ENCODE measurements at places on chromosomes 4 and X.

DNA sequence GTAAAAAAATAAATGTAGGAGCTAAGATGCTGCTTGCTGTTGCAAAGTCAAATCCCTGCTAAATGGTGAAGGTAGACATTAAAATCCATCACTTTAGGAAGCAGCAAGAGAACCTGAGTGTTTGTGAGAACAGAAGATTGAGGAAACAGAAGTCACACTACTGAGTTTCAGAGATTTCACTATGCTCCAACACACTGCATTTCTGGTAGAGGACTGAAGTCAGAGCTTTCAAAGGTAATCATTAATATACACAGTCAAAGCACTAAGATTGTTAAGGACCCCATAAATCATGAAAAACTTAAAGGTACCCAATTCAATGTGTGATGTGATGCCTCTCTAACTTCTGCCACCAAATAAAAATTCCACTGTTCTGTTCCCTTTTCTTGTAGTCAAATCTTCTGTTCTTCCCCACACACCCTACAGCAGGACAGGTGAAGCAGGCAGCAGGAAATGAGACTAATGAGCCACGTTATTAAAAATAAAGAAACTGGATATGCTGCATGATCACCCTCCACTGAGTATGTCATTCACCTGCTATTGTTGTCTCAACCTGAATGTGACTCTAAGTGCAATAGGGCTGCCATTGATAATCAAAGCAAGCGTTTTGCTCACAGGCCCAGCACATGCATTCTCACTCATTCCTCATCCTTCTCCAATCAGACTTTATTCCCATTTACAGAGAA lies 28.9 kb upstream of the APELA start:
- DNase-seq, result no peak

- no peak for DNase-seq
Measured at GRCh38 chrX:147646949-147647723, 264.6 kb upstream of the FMR1 start.

DNA sequence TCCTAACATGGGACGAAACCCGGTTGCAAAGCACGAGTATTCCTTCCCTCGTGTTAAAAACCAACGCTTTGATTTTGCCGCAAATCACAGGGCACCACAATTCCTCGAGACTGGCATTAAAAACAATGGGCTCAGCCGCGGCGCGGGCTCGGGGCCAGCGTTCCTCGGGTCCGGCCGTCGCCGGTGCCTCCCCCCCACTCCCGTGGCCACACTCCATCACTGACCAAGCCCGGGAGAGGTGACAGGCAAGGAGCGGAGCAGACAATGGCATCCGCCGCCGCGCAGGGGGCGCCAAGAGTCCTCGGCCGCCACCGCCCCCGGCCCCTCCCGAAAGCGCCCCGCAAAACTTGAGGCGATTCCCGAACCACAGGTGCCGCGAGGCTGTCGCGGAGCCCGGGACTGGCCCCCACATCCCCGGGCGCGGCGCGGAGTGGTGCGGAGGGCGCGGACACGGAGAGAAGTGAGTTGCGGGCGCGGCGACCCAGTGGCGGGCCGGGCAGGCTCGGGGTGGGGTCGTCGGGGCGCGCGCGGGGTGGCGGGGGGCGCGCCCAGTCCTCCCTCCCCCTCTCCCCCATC lies 445 bp downstream of the AP1S2 start:
- no peak for DNase-seq

DNA sequence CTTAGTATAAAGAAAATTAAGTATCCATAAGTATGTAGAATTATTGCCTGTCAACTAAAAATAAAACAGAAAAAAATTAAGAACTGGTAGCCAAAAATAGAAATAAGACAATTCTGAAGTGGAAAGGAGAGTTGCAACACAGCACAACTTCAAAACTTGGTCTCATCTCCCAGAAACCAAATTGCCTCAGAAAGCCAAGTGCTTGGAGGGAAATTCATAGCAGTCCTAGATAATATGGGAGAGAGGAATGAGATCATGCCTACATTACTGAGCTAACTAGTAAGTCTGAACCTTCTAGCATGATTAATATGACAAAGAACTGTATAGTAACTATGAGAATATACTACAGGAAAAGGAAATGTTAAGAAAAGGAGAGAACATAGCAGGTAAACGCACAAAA lies 256.5 kb downstream of the LDB2 start:
- no peak for DNase-seq

DNA sequence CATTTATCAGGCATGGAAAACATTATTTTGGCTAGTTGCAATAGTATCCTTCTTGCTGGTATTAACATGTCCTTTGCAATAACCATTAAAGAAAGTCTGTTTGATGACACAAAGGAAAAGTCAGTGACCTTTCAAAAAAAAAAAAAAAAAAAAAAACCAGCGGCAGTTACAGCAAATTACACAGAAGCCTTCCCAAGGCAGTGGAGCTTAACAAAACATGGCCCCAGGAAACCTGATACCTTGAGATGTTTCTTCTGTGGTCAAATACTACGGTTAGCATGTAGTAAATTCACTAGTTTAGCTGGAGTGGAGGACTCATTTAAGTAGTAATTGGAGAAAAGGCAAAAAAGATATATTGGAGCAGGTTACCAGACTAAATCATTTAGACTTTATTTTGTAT lies 359.1 kb downstream of the DACH2 start:
- no peak for DNase-seq

DNA sequence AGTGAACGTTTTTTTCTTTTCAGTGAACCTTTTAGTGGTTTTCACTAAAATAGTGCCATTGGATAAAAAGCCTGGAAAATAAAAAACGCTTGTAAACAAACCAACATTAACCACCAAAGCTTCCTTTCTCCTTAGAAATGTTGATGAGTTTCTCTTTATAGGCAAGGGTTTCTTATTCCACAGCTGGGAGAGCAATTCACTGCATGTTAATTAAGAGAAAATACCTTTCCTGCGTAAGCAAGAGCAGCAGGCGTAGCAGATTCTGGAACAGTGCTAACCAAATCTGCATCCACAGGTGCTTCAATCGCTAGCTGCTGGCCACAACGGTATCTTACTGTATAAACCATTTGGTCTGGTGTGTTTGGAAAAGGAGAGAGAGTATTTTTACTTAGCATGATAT lies 13.3 kb upstream of the AASDH start:
- no peak for DNase-seq

DNA sequence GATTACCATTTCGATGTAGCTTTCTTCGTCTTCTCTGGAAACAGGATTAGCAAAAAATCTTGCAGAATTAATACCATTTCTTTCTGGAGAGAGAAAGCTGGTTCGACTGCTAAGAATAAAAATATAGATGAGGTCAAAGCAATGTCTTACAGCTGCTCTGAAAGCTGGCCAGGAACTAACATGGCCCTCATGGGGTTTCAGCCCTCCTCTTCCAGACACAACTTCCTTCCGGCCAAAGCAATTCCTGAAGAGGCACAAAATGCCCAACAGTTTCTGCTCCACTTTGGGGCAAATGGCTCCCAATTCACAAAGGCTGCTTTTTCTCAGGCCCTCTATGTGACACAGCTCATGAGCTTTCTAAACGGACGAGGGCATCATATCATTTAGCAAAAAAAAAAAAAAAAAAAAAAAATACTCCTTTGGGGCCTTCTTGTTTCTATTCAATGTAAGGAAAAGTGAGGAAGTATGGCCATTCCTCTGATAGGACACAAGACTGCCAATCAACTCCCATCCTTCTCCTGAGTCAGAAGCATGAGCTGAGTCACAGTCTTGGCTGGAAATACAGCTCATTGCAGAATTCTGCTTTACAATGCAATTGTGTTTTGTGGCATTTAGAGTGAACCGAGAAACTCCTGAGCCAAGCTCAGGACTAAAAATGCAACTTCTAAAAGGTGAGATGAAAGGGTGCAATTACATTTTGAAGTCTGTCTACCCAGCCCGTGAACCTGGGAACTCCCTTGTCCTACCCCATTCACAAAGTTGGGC lies 42.7 kb upstream of the CTAG2 start:
- no peak for DNase-seq

- peak; percentile 78 for DNase-seq
Measured at GRCh38 chrX:21926527-21927278, 13.8 kb upstream of the SMS start.

GRCh38 chr4:15649914-15650545 lies 5.1 kb downstream of the FBXL5 start:
- DNase-seq, result no peak

DNA sequence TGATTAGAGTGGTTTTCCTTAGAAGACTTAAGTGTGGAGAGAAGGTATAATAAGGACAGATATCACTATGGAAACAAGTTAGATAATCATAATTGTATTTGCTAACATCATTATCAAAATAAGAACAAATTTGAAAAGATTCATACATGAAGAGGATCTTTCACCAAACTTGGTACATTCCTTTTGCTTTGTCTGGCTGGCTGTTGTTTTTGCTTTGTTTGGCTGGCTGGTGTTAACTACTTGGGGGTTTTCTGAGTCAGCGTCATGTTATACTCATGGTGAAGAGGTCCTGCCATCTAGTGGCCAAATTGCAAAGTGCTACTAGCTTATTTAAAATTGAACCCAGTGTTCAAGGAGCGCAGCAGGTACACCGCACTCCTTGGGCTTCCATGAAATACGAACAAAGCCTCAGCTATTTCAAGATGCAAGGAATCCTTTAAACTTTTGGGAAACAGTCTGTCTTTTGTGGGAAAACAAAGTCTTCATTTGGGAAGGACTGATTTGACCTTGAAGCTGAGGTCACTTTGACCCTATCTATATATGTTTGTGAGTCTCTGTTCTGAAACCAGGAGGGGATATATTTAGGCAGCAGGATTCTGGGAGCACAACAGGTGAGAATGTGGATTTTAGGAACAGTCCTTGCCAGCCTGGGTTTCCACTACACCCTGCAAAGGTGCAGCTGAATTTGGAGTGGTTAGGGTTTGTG lies 129.7 kb downstream of the PLS3 start:
- peak; percentile 64 for DNase-seq

- DNase-seq, result no peak
Measured at GRCh38 chr4:147794314-147794680, 62.4 kb downstream of the ARHGAP10 start.

DNA sequence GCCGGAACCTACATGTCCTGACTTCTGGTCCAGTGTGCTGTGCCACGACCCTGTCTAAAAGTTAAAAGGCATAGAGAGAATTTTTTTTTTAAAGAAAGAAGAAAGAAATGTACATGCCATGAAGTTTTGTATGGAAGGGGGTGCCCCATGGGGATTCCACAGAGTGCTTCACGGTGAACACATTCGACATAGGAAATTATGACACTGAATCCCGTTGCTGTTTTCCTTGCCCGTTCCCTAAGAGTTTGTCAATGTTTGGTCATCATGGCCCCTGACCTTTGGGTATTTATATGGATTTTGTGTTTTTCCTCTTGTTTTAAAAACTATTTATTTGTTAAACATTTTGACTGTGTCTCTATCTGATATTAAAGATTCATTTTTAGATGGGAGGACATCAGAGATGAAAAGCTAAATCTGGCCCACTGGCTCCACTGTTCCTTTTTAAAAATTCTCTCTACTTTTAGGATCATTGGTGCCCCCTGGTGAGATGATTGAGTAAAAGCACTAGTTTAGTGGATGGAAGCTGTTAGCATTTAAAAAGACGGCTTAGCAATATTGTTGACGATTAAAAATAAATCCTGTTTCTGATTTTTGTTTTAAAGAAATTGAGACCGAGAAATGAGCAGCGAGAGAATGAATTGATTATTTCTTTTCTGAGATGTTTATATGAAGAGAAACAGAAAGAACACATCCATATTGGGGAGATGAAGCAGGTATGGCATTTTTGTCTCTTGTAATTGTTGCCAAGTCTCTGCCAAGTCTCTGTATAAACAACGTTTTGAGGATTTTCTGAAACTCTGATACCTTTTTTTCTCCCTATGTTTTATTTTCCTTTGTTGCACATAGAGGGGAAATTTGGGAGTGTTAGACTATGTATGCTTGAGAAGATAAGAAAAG lies 75.0 kb downstream of the PTTG2 start:
- peak; percentile 26 for DNase-seq

- DNase-seq, result no peak
Measured at GRCh38 chr4:40186665-40187014, 10.2 kb upstream of the RHOH start.

- DNase-seq, result no peak
Measured at GRCh38 chr4:60259781-60260180, 940.3 kb upstream of the ADGRL3 start.

- DNase-seq, result no peak
Measured at GRCh38 chr4:78370631-78371372, 180.8 kb upstream of the ANXA3 start.

GRCh38 chr4:100511896-100512295 lies 5.9 kb downstream of the EMCN start:
- DNase-seq, result no peak

- no peak for DNase-seq
Measured at GRCh38 chr4:110480746-110481271, 4.9 kb downstream of the ENPEP start.

GRCh38 chr4:51868449-51868847 lies 25.5 kb downstream of the DCUN1D4 start:
- DNase-seq, result no peak

DNA sequence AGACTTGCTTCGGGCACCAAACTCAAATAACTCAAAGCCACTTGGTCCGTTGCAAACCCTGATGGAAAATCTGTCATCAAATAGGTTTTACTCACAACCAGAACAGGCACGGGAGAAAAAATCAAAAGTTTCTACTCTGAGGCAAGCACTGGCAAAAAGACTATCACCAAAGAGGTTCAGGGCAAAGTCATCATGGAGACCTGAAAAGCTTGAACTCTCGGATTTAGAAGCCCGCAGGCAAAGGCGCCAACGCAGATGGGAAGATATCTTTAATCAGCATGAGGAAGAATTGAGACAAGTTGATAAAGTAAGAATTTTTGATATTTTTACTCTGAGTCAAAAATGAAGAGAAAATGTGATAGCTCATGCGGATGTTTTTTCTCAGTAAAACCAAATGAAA lies 87.2 kb downstream of the NRK start:
- DNase-seq, result no peak

GRCh38 chr4:36249610-36250009 lies 5.3 kb upstream of the ARAP2 start:
- no peak for DNase-seq

DNA sequence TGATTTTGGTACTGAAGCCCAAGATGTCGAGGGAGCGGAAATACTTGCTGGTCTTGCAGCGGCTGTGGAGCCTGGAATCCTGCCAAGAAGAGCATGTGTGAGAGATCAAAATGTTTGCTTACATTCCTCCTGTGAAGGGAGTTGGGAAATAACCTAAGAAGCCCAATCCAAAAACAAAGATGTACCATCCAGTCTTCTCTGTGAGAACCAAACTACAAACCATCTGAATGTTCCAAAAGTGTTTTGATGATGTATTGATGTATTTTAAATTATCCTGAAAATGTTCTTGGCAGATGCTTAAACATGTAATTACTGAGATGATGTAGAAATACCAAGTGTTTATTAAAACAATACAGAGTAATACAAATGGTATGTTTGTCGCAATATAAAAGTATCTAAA lies 10.1 kb upstream of the ADH1A start:
- peak; percentile 91 for DNase-seq

DNA sequence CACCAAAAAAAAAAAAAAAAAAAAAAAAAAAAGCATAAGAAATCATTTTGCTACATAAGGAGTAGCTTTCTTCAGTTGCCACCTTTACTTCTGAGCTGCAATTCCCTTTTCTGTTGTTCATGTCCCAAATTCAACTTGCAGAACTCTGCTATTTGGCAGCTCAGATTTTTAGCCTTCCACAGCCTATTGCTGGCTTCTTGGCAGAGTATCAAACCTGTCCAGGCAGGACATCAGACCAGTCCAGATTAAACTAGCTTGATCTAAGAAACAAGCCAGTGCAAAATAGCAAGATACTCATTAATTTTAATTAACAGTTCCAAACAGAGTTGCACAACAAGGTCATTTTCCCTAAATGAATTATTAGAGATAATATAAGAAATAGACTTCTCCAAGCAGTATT lies 123.6 kb upstream of the NR3C2 start:
- no peak for DNase-seq

GRCh38 chrX:47224266-47224895 lies 5.9 kb downstream of the CDK16 start:
- no peak for DNase-seq
